Fibroblast of upper back skin (primary cell): ENCODE measurements at places on chromosomes 12 and 14.

DNA sequence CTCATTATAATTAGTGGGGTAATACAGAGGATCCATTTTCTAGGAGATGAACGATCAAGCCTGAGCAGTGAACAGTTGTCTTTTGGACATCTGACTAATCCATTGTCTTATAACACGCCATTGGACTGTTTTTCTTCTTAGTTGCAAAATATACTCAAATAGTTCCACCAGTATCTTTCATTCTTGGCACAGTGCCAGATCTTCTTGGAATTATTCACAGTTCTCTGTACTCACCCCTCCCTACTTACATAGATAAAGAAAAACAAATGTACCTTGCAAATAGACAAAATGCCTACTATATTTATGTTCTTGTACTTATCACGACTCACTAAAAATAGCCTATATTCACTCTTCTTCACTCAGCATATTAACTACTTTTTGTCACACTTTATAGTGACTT is 3.8 kb downstream of the CBLN3 start:
- peak; percentile 77 for DNase-seq

DNA sequence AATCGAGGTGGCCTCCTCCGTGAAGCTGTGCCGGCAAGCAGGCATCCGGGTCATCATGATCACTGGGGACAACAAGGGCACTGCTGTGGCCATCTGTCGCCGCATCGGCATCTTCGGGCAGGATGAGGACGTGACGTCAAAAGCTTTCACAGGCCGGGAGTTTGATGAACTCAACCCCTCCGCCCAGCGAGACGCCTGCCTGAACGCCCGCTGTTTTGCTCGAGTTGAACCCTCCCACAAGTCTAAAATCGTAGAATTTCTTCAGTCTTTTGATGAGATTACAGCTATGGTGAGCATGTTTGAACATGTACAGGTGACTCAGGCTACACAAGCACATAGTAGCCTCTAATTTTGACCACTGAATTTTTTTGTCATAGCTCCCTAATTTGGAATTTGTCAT is 59.7 kb downstream of the ATP2A2 start:
- DNase-seq: no peak

- peak; percentile 36 for DNase-seq
Measured at GRCh38 chr12:25455696-25456095, 97.4 kb downstream of the LMNTD1 start.

DNA sequence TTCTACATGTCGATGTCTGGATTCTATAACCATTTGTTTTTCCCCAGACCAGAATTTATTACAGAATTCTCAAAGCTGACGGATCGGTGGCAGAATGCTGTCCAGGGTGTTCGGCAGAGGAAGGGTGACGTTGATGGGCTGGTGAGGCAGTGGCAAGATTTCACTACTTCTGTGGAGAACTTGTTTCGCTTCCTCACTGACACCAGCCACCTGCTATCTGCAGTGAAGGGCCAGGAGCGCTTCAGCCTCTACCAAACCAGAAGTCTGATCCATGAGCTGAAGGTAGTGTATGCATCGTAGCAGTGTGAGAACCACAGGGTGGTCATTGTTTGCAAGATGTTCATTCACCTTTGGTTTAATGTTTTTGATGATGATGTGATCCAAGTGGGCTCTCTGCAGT is 124.0 kb downstream of the ESR2 start:
- DNase-seq: no peak

DNA sequence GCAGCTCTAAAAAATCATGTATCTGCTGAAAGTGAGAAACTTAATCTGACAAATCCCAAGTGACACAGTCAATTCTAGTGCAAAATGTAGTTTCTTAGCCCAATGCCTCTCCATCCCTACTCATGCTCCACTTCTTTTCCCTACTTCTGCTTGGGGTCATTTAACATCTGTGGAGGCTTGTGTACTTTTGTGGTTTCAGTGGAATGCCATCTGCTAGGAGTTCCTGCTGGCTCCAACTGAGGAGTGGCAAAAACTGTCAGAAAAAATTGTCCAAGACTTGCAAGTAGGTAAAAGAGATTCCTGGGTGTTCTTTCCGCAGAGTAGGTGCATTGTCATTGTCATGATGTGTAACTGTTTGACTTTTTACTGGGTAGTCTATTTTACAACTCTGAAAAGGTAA is 12.5 kb upstream of the AVPR1A start:
- no peak for DNase-seq

GRCh38 chr14:51242545-51243490 is 2.8 kb downstream of the TMX1 start:
- DNase-seq: no peak

DNA sequence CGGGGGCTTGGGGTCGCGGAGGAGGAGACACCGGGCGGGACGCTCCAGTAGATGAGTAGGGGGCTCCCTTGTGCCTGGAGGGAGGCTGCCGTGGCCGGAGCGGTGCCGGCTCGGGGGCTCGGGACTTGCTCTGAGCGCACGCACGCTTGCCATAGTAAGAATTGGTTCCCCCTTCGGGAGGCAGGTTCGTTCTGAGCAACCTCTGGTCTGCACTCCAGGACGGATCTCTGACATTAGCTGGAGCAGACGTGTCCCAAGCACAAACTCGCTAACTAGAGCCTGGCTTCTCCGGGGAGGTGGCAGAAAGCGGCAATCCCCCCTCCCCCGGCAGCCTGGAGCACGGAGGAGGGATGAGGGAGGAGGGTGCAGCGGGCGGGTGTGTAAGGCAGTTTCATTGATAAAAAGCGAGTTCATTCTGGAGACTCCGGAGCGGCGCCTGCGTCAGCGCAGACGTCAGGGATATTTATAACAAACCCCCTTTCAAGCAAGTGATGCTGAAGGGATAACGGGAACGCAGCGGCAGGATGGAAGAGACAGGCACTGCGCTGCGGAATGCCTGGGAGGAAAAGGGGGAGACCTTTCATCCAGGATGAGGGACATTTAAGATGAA is 630 bp downstream of the FOS start:
- DNase-seq: peak; percentile 63

- DNase-seq: no peak
Measured at GRCh38 chr14:99242238-99242637, 29.8 kb downstream of the BCL11B start.

DNA sequence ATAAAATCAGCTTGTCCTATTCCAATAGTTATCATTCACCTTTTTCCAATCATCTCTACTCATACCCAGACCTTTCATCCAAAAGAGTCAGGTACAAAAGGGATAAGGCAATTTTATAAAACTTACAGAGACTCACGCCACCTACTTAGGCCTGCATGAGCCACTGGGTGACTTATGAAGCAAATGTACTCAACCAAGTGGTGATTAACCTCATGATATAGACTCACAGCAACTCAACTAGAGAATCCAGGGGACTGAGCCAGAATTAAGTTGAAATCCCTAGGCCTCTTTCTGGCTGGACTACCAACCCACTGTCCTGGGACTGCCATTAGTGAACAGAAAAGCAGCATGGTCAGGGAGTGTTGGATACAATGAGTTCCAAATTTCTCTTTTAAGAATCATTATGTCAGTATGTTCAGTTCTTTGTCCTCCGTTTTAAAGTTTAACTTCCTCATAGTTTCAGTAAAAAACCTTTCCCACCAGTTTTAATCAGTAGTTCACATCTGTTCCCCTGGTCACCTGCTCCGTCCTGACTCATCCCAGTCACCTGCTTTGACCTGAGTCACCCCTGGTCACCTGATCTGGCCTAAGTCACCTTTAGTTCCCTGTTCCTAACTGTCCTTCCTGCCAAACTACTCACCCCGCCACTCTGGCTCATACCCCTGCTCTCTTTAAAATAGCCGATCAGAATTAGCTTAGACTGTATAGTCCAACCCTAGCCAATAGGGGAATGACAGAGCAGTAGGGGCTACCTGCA is 36.8 kb downstream of the SPTSSA start:
- DNase-seq: no peak

GRCh38 chr12:97452839-97453238 is 9.8 kb upstream of the RMST start:
- no peak for DNase-seq

GRCh38 chr14:35158951-35159653 is 36.8 kb downstream of the PRORP start:
- DNase-seq: no peak

GRCh38 chr12:92002673-92003382 is 142.8 kb downstream of the BTG1 start:
- no peak for DNase-seq

- no peak for DNase-seq
Measured at GRCh38 chr12:24741216-24741615, 207.7 kb downstream of the BCAT1 start.

DNA sequence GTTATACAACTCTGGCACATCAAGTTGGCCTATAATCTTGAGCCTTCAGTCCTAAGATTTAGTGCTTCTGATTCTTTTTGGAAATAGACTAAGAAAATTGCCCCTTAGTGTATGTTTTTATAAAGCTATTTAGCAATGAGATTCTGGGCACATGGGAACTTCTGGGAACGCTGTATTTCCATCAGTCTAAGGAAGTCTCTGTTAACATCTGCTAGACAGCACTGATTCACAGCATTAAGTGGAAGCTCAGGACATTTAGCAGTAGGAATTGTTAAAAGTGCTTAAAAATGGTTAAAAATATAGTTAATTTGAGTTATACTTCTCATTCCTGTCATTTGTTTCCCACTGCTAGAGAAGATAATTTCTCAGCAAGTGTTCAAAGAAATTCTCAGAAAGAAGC is 579.1 kb downstream of the SLC16A7 start:
- no peak for DNase-seq

DNA sequence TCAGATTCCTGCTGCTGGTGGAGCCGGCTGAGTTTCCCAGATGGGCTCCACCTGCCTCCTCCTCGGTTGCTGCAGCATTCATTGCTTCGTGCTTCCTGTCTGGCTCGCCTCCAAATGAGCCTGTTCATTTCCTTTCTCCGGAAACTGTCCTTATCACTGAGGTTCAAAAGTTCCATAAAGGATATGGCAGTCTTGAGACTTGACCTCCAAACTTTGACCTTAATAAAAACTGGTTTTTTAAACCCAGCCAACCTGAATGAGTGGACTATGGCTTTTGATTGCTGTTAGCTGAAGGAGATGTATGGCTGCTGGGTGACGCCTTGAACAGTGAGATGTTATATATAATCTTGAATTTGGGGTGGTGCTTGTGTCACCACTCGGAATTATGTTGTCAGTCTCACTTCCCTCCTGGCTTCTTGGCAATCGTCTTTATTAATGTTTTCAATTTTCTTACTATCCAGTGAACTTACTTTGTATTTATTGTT is 62.7 kb downstream of the RASSF3 start:
- peak; percentile 61 for DNase-seq

DNA sequence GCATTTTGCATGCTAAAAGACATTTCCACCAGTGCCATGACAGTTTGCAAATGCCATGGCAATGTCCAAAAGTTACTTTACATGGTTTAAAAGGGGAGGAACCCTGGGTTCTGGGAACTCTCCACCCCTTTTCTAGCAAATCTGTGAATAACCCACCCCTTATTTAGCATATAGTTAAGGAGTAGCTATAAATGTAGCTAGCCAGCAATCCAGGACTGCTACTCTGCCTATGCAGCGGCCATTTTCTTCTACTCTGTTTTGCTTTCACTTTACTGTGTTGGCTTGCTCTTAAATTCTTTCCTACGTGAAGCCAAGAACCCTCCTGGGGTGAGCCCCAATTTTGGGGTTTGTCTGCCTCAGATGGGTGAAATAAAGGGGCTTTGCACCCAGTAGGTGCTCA is 141.0 kb downstream of the PTPN11 start:
- DNase-seq: no peak

DNA sequence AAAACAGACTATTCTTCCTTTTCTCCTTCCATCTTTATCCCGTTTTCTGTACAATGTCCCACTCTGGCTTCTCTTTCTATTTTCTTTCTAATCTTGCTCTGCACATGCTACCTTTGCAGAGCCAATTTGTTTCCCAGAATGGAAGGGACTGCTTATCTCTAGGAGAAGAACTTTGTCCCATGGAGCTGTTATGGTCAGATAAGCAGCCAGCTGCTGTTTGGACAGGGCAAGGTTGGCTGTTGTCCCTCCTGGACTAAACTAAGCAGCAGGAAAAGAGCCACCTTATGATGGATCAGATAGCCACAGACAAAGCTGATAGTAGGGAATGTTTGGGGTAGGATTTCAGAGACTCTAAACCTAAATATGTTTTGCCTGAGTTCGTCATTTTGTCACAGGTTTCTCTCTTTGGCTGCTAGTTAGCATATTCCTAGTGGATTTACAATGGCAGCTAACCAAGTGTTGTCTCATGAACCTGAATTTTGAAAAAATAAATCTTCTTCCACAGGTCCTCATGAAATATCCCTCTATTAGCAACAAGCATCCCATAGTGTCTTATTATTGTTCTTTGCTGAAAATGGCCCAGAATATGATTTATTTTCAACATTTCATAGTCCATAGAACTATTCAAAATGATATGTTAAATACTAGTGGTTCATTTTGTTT is 262.8 kb downstream of the SLC16A7 start:
- no peak for DNase-seq

DNA sequence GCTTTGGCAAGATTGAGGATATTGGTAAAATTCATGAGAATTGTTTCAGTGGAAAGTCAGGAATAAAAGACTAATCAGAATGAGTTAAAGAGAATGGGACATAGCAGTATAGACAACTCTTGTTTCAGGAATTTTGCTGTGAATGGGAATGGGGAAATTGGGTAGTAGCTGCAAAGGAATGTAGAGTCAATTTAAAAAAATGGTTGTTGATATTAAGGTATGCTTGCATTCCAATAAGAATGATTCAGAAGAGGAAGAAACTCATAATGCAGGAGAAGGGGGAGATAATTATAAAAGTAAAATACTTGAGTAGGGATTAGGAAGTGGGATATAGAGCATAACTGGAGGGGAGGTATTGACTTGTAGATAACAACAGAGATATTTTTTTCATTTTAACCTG is 40.7 kb downstream of the MNAT1 start:
- DNase-seq: peak; percentile 85

- no peak for DNase-seq
Measured at GRCh38 chr14:36866867-36867266, 205.2 kb downstream of the PAX9 start.

DNA sequence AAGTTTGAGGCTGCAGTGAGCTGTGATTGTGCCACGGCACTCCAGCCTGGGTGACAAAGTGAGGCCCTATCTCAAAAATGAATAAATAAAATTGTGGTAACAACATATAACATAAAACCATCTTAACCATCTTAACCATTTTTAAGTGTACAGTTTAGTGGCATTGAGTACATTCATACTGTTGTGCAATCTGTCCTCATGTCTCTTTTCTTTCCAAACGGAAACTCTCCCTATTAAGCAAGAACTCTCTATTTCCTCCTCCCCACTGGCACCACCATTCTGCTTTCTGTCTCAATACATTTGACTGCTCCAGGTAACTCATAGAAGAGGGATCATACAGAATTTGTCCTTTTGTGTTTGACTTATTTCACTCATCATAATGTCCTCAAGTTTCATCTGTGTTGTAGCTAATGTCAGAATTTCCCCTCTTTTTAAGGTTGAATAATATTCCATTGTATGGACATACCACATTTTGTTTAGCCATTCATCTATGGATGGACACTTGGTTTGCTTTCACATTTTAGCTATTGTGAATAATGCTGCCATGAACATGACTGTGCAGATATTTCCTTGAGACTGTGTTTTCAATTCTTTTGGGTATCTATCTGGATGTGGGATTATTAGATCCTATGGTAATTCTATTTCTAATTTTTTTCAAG is 4.4 kb upstream of the MARK3 start:
- DNase-seq: no peak
